Cortex of kidney (tissue), 1 donor: ENCODE measurements at places on chromosomes 11 and 22.

- no peak for DNase-seq
Observed at GRCh38 chr11:83502041-83502440, 215.9 kb upstream of the CCDC90B start.

DNA sequence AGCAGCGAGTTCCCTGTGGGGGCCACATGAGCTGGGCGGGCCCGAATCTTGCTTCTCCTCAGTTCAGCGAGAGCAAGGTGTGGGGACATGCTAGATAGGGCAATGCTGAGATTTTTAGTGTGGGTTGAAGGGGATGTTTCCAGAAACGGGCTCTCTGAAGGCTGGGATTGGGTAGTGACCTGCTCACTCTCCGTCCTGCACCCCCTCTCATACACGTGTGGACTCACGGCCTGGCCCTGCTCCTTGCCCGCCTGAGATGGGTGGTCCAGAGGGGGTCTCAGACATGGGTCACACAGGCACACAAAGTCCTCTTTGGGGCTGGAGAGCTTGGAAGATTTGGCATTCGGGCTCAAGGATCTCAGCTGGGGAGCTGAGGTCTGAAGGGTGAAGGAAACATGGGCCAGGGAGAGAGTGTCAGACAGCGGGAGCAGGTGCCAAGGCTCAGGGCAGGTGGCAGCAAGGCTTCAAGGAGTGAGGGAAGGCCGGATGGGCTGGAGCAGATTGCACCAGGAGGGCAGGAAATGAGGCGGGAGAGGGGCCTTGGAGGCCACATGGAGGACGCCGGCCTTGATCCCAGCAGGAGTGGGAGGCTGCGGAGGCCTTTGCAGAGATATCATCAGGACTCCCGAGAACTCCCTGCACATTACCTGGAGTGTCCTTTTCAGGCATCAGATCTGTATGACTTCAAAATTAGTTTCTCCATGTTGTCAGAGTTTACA lies 74.1 kb downstream of the PARVB start:
- no peak for DNase-seq

DNA sequence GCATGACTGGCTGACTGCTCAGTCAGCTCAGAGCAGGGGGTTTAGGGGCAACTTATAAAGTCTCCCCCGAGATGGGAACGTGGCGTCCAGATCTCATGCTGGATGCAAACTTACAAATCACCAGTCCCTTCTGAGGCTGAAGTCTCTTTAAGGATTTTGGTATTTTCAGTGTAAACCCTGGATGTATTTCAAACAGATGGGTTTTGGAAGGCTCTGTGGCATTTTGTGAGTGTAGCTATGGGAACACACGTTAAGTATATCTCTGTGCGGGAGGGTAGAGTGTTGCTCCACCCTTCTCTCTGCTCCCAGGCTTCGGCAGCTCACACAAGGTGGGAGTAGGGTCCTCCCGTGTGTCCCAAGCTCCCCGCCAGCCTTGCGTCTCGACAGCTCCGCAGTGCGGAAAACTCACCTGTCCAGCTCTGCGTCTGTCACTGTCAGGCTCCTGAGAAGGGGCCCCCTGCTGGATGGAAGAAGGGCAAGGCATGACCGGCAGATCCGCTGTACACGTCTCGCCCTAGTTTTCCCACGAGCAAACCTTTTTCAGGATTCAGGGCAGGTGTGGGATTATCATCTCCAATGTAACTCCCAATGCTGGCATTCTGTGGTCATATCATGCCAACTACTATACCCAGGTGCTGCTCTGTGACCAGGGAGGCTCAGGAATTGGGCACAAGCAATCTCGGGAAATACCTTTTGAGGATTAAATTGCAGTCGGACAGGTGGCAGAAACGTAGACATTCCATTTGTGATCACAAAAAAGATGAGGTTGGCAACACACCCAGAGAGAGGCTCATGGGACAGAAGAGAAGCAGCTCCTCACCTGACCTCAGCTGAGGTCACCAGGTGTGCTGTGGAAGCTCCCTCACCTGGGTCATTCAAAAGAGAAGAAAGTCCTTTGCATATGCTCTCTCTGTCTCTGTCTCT lies 313.9 kb upstream of the B3GAT1 start:
- no peak for DNase-seq

GRCh38 chr11:121489823-121490222 lies 37.1 kb upstream of the SORL1-AS1 start:
- no peak for DNase-seq

DNA sequence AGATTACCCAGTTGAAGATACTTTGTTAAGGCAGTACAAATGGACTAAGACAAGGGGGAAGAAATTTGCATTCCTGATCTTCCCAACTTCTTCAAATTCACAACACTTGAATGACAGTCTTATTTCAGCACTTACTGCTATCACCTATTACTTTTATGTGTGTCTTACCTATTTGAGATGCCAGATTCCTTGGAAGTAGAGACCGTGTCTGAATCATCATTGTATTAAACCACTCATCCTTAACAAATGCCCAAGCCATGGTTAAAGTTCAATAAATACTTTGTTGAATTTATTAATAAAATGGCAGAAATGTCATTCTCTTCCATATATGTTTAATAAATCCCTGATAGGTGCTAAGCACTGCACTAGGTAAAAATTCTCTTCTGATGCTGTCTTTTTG lies 18.3 kb downstream of the SC5D start:
- no peak for DNase-seq

GRCh38 chr22:43226377-43227238 lies 39.7 kb upstream of the TTLL12 start:
- DNase-seq: no peak

DNA sequence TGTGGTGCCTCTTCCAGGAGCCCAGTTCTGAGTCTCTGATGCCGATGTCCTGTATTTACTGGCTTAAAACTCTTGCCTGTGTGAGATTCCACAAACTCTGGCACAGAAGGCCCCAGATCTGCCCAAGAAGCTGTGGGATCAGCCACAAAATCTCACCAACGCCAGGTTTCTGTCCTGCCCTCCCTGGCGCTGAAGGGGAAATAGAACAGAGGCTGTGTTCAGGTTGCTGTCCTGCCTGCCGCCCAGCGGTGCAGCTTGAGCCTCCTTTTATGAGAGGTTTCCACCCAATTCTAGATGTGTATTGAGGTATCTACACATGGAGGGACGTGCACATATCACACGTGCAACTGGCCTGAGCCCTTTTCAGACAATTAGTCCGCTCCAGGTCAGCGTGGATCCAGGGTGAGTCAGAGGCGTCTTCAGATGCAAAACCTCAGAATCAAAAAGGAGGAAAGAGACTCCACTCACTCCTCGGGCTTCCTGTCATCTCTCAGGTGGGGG lies 2.2 kb downstream of the TMEM80 start:
- no peak for DNase-seq

DNA sequence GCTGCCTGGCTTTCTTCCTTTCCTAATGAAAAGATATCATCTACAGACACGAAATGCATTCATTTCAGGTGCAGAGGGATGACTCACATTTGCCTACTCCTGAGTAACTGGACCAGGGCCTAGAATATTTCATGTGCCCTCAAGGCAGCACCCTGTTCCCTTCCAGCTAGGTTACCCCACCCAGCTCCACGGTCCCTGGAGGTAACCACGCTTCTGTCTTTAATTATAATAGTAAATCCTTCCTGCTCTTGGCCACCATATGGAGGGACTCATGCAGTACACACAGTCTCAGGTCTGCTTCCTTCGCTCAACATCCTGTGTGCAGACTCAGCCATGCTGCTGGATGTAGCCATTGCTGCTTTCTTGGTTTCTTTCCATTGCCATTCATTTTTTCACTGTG lies 22.3 kb downstream of the DHCR7 start:
- DNase-seq: no peak

GRCh38 chr22:36405671-36406538 lies 18.1 kb upstream of the MYH9 start:
- DNase-seq: no peak

DNA sequence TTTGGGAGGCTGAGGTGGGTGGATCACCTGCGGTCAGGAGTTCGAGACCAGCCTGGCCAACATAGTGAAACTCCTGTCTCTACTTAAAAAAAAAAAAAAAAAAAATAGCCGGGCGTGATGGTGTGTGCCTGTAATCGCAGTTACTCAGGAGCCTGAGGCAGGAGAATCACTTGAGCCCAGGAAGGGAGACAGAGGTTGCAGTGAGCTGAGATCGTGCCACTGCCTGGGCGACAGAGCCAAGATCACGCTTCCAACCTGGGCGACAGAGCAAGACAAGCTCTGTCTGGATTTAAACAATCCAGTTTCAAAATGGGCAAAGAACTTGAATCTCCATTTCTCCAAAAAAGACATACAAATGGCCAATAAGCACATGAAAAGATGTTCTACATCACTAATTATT lies 12.5 kb downstream of the LMO2 start:
- DNase-seq: no peak

DNA sequence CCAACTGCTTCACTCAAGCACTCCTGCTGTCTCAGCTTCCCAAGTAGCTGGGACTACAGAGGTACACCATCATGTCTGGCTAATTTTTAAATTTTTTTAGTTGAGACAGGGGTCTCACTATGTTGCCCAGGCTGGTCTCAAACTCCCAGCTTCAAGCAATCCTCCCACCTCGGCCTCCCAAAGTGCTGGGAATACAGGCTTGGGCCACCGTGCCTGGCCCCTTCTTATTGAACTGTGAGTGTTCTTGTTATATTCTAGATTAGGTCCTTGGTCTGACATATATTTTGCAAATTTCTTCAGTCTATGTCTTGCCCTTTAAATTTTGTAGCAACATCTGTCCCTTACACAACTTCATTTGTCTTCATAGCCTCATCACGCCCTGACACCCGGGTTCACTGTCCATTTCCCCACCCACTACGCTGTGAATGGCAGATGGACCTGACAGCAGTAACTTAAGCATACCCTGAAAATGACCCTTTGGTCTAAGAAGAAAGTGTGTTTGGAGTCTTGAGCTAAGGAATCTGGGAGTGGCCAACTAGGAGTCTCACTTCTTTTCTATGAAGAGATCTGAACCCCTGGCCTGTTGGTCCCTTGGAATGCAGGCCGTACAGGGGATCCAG lies 4.2 kb upstream of the FAM118A start:
- DNase-seq: no peak

GRCh38 chr11:46302866-46303265 lies 25.4 kb downstream of the CREB3L1 start:
- DNase-seq: no peak

- DNase-seq: no peak
Observed at GRCh38 chr11:12239804-12240371, 129.5 kb downstream of the MICAL2 start.

GRCh38 chr11:78662811-78663210 lies 88.1 kb upstream of the NARS2 start:
- no peak for DNase-seq
